Foreskin melanocyte (primary cell): ENCODE measurements at places on chromosomes 1 and 21.

GRCh38 chr1:234413990-234414389, 40.7 kb downstream of the COA6 start:
- no peak for DNase-seq

DNA sequence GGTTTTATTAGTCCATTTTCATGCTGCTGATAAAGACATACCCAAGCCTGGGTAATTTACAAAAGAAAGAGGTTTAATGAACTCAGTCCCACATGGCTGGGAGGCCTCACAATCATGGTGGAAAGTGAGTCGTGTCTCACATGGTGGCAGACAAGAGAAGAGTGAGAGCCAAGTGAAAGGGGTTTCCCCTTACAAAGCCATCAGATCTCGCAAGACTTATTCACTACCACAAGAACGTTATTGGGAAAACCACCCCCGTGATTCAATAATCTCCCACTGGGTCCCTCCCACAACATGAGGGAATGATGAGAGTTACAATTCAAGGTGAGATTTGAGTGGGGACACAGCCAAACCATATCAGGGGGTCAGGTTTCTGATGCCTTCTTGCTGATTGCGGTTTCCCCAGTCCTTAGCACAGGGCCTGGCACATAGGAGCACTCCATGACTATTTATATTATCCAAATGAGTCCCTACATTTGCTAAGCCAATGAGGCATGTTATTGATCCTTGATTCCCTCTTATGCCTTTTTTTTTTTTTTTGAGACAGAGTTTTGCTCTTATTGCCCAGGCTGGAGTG, 35.3 kb upstream of the PAXBP1 start:
- DNase-seq = no peak

DNA sequence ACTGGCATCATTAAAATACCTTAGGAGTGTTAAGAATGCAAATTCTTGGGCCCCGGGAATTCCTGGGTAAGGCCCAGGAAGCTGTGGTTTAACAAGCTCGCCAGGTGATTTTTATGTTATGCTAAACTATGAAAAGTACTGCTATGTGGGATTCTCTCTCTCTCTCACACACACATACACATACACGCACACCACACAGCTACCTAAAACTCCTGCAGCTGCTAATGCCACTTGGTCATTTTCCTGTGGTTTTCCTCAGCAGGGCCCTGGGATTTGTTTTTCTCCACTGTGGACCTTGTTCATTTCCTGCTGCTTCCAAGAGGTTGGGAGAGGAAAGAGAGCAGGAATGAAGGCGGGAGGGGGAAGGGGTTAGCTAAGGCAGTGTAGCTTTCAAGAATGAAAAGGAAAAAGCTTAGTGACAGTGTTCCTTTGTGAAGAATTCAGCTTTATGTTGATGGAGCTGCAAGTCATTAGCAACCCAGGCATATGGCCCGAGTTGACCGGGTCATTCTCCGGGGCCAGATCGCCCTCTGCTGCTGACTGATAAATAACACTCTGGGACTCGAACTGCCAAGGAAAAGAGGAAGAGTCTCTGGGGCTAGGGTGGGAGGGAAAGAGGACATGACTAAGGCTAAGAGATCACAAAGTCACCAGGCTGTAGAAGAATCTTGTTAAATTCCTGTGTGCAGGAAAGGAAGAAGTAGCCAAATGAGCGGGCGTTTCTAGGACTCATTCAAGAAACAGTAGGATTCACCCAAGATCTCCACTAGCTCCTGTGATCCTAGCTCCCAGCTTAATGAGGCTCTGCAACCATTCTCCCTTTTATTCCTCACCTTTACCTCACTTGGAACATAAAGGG, 30.5 kb upstream of the LRIG2 start:
- peak; percentile 86 for DNase-seq

GRCh38 chr1:217921126-217921904, 290.2 kb downstream of the SPATA17 start:
- DNase-seq = no peak

DNA sequence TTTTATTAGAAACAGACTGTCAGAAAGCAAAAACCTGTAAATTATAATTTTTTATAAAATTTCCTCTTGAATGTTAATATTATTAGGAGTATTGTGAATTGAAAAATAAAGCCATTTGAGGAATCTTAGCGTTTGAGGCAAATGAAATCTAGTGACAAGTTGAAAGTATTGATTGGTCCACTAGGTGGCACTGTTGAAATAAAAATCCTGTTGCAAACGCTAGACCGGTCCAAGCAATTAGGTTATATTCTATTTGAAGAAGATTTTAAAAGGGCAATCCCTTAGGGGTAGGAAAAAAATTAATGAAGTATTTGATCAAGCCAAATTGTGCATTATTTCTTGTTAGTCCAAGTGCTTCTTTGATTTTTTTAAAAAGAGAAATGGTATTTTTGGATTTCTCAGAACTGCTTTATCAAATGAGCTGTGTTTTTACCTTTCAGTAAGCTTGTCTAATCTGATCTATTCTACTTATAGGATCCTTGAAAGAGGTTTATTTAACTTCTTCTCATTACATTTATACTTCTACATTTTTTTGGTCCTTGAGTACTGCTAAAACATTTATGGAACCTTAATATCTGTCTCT, 57.7 kb downstream of the ATG4C start:
- DNase-seq = peak; percentile 60

GRCh38 chr1:198258491-198258890, 101.7 kb downstream of the NEK7 start:
- DNase-seq = no peak

GRCh38 chr1:13583966-13584791, 547 bp downstream of the PDPN start:
- DNase-seq = no peak

DNA sequence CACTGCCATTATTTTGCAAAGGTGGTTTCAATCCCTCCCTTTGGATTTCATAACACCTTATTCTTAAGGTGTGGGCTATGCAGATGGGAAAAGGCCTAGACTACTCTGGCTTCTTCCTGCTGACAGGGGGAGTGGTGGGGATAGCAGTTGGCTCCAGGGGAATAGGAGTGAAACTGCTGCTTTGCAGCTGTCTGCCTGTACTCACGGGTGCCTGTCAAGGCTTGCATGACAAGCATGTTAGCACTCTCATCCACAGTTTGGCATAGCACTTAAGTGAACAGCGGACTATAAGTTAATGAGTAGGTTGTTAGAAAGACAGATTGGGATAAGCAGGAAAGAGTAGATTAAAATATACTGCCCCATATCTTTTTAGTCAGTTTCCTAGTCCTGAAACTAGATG, 287.5 kb upstream of the DAB1 start:
- DNase-seq = no peak

- no peak for DNase-seq
These were observed 45.2 kb upstream of the FMO2 start for GRCh38 chr1:171139890-171140289.

GRCh38 chr1:23720256-23720995, 22.8 kb upstream of the ELOA start:
- DNase-seq = no peak

DNA sequence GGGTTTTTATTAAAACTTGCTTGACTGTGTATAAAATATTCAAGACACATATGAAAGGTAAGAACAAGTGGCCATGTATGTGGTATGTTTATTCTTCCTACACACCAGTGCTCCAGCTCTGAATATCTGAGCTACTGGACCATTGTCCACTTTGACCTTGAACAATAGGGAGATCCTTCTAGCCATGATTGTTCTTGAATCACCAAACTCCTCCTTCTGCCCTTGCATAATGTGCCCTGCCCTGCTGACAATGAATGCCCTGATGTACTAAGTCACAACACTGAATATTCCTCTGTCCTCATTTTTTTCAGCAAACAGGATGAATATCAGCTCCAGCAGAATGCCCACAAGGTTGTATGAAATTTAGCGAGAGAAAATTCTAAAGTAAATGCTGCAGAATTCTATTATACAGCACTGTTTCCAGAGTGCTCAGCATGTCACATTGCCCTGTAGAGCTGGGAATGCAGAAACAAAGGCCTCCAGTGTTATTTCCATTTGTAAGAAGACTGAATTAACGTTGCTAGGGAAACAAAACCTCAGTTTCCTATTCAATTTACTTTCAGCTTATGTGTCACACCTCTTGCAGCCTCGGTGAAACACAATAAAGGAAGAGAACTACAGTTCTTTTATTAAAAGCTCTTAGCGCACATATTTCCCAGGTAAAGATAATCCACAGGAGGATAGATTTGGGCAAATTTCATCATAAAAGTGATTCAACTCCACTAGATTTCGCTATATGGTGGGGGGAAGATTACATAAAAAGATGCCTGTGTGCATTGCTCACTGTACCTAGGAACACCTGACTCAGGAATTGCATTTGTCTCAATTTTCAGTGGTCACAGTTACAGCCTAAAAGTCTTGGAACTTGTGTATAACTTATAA, 187.4 kb upstream of the ATP1B1 start:
- DNase-seq = peak; percentile 59

GRCh38 chr1:184947497-184948256, 26.6 kb downstream of the NIBAN1 start:
- DNase-seq = no peak

GRCh38 chr1:177490036-177490639, 319.4 kb downstream of the BRINP2 start:
- DNase-seq = no peak

- no peak for DNase-seq
These were observed 467.0 kb upstream of the USP24 start for GRCh38 chr1:55682198-55682597.

GRCh38 chr1:53987880-53988279, 30.1 kb downstream of the LDLRAD1 start:
- no peak for DNase-seq

DNA sequence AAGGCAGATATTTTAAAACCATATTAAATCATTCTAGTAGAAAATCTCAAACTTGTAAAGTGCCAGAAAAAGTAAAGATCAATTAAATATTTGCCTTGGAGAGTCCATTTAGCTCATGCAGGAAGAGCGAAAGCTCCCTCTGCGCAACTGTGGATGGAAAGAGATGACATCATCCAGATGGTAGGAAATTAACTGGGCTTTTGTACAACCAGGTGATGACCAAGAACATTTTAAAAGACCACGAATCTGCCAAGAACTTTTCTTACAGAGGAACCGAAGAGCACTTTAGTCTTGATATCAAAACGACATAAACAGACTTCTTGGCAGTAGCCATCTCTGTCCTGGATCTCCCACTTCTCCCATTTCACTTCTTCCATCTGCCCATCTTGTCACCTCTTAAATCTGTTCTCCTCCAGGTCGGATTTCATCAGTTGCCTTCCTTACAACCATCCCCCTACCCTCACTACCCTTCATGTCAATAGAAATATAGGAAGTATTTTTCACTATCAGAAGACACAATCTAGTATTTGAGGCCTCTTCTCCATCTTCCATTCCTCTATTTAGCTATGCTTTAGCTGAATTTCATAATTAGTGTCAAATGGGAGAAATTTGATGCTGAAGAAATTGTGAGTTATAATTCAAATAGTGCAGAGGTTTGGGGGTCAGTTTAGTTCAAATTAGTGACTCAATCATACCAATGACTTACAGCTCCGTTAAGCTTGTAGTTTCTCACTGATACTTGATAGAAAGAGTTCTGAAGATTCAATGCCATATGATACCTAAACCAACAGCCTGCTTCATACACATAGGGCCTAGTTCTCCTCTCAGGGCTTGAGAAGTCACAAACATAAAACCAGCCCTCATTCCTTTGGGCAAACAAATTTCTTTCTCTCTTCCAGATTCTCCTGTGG, 22.0 kb upstream of the DNASE2B start:
- DNase-seq = no peak

GRCh38 chr1:211942583-211942982, 92.8 kb downstream of the INTS7 start:
- no peak for DNase-seq

GRCh38 chr1:20102875-20103274, 16.5 kb downstream of the PLA2G2D start:
- DNase-seq = no peak

DNA sequence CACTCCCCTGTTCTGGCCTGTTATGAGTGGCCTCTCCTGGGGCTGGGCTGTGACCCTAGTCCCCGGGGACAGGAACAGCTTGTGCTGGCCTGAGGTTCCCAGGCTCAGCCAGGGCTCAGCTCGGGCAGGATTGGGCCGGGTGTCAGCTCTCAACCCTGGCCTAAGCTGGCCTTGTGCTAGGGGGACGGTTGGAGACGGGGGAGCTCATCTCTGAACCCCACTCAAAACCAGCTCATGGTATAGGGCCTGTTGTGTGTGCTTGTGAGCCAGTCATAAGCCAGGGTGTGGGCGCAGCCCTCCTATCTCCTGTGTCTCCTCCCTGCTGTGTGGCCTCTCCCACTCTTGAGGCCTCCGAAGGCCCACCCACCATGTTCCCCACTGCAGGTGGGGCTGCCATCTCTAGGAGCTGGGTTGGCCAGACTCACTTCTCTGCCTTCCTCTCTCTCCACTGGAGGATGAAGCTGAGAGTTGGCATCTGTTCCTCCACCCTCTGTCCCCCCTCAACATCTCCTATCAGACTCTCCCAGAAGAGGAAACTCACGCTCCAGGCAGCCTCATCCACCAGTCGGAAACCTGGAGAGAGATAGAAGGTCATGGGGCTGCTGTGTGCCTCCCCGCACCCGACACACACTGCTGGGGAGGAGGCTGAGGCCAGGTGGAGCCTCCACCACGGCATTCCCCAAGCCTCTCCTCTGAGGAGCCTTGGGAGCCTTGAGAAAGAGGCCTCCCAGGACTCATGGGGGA, 1.4 kb downstream of the PEAR1 start:
- DNase-seq = no peak

DNA sequence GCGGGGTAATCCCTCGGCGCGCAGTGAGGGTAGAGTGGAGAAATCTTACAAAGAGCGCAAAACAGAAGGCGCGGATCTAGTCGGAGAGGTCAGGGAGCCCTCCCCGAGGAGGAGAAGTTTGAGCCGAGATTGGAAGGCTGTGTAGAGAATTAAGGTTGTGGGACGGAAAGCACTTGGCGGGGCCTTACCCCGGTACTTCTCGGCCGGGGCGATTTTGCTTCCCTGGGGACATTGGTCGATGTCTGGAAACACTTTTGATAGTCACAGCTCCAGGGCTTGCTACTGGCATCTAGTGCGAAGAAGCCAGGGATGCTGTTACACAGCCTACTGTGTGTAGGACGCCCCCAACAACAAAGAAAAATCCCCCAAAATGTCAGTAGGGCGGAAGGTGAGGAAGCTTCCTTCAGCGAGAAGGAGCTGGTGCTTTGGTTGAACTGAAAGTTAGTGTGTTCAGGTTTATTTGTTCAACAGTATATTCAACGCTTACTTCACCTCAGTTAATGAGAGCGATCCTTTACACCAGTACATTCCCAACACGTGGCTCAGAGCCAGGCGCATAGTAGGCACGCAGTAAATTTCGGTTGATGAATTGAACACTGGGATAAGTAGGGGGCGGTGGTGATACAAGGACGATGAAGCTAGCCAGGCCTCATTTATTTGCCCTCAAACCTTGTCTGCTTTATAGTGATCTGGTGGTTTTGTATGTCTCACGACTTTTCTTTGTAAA, 807 bp downstream of the CEP85 start:
- peak; percentile 29 for DNase-seq

- DNase-seq = no peak
These were observed 114.8 kb upstream of the DPYD start for GRCh38 chr1:98035602-98036002.

DNA sequence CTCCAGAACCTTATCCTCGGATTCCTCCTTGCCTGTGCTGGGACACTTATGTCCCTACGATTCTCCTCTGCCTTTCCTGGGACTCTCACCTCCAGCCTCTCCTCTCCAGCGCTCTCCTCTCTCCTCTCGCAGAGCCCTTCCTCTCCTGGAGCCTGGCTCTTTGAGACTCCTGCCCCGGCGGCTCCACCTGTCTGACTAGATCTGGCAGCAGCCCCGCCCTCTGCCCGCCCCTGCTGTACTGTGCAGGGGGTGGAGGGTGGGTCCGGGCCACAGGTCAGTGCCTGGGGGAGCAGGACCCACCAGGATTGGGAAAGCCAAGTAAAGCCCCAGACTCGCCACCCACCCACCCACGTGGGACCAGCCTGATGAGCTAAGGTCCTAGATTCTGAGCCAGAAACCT, 1.6 kb downstream of the ELOVL1 start:
- no peak for DNase-seq
